Progenitor cell of endocrine pancreas (in vitro differentiated cells): ENCODE measurements at places on chromosomes 12 and 14.

DNA sequence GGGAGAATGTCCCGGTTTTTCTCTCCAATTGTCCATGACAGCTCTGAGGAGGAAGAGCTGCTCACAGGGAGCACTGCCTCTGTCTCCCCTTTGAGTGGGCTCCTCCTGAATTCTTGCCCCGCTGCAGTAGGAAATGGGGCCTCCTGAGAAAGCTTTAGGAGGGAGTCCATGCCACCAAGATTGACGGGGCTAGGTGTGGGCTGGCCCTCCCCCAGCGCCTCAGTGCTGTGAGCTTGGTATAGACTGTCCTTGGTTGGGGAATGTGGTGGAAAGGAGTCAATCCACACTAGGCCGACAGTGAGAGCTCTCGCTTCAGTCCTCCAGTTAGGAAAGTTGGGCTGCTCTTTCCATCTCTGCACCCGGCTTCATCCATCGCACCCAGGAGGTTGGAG is 23.4 kb upstream of the CTDSP2 start:
- no peak for DNase-seq

- no peak for DNase-seq
These were observed 5.4 kb downstream of the SIX6 start for GRCh38 chr14:60514378-60514740.

DNA sequence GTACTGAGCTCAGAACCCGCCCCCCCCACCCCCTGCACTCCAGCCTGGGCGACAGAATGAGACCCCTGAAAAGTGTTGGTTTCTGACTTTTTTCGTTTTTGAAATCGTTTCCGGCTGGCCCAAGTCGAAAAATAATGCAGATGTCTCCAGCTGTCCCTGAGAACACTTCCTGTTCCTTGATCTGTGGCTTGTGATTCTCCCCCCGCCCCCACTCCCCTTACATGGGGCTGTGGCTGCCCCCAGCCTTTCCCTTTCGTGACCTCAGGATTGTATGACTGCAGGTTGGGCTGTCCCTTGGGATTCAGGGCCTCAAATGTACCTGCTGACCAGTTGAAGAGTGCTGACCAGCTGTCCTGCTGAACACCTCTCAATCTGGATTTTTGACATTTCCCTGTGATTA is 34.1 kb downstream of the NOC4L start:
- no peak for DNase-seq

DNA sequence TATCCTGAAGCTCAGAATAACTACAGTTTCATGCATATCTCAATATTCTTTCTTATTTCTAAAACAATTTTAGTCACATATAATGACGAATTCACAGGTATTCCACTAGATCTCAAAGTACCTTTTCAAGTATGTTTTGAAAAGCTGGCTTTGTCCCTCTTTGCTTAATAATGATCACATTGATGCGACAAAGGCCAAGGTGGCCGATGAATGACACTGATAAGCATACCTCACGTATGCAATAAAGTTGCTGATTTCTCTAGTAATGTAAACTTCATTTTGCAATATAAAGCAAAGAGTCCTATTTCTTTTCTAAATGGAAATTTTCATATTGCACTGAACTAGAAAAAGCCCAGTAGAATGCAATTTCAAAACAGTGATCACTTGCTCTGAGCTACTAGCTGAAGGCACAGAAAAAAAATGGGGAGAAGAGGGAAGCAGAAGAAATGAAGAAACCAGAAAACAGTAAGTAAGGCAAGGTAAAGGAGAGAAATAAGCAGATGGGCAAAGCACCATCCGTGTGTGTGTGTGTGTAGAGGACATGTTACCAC is 29.3 kb downstream of the FGD6 start:
- no peak for DNase-seq

DNA sequence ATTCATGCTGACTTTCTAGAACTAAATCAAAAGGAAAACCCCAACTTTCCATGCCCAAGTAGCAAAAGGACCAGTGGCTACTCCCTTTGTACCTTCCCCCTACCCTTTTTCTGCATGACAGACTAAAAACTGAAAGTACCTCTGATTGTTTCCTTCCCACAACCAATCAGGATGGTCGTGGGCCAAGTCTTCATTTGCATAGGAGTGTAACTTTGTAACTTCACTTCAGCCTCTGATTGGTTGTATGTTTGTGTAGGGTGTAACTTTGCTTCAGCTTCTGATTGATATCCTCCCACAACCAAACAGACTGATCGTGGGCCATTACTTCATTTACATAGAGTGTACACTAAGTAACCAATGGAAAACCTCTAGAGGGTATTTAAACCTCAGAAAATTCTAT is 96.5 kb downstream of the DENND5B start:
- DNase-seq: no peak

GRCh38 chr14:59428581-59429012 is 36.6 kb downstream of the GPR135 start:
- DNase-seq: no peak

DNA sequence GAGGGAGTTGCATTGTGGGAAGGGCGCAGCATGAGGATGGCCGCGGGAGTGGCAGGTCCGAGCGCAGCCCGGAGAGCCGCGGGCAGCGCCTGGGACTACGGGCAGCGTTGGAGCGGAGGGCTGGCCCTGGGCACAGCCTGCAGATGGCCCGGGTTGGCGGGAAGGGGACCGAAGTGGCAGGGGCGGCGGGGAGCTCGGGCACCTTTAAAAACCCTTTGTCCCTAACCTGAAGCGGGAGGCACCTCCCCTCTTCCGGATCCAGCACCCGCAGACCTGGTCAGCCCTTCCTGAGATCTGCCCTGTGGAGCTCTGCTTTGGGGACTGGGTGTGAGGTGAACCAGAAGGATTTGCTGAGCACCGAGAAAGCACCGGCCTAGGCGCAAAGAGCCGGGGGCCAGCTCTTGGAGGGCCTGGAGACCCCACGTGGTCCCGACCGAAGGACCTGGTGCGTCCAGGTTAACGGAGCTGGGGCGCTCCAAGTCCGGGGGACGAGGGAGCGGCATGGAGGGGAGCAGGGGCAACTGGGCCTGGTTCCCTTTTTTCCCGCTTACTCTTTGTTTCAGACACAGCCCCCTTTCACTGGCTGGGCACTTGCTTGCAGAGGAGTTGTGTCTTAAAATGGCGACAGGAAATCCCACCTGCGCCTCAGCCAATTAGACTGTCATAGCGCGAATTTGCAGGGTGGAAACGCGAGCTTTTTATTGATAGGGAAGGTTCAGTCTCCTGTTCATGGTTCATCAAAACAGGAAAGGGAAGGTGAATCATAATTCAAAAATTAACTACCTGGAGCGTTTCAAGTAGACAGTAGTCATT is 792 bp upstream of the SLC38A1 start:
- no peak for DNase-seq

GRCh38 chr12:50232206-50232605 is 51.1 kb downstream of the LIMA1 start:
- DNase-seq: no peak

DNA sequence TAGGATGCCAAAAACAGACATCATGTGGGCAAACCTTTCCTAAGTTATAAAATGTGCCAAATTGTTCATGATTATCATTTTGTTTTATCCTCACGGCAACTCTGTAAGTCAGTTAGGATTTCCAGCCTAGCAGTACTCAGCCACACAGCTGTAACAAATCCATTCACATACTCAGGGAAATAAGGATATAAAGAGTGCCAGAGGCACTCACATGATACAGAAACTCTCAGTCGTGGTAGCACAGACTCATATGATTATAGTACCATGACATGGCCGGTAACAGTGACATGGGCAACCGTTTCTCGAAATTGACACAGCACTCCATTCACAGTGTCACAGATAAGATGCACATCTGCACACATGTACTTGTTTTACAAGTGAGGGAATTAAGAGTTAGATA is 344.2 kb downstream of the LRIG3 start:
- no peak for DNase-seq

DNA sequence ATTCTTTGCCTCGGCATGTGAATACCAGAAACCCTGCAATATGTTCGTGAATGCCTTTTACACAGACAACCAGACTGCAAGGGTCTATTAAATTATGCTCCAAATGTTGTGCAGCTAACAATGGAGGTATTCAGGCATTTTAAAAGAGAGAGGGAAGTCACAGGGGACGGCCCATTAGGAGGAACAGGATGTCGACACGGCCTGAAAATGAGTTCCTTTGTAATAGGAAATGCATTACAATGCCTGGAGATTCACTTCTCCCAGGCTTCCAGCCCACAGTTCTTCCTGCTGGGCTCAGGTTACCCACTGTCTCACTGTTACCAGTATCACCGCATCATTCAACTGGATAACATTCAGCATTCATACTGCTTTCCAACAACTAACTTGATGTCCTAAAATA is 2.5 kb downstream of the DUSP6 start:
- no peak for DNase-seq

DNA sequence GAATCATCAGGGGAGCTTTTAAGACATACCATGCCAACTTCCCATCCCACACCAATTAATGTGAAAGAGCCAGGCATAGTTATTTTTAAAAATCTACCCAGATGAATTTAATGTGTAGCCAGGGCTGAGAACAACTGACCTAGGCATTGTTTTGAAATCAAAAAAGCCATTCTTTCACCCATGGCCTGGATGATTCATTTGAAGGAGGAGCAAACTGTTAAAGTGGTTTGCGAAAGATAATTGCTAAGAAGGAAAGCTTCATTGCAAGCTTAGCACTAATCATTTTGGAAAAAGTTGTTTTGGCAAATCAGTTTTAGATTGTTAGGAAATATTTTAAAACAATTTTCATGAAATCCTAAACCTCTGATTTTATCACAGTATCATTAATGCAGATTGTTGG is 2.1 kb upstream of the GTSF1 start:
- DNase-seq: no peak

DNA sequence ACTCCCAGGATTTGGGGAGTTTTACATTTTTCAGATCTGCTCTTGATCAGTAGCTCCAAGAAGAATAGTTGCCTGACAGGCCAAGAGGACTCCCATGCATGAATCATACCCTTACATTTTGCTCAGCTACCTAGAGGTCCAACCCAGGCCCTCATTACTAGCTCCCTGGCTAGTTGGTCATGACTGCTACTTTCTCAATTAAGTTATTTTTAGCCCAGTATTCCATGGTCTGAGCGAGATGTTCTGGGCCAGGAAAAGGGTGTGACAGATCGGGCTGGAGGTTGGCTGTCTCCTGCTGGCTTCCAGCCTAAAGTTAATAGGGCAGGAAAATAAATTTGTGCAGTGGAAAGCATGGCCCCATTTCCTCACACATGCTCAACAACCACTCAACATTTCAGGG is 379.2 kb downstream of the GRIN2B start:
- no peak for DNase-seq

- DNase-seq: no peak
These were observed 822.1 kb upstream of the FLRT2 start for GRCh38 chr14:84707830-84708229.

DNA sequence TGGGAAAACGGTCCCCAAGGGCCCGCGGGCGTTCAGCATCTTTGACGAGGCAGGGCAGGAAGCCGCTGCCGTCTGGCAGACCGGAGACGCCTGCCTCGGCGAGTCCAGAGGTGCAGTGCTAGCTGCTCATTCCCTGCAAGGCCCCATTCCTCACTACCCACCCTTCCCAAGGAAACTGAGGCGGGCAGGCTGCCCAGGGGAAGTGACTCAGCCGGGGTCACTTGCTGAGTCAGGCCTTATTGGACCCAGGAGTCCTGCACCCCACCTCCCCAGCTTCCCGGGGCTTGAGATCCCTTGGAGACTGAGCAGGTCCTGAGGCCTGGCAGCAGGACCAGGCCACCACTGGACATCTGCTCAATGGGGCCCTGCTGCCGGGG is 3.7 kb downstream of the SH2B3 start:
- DNase-seq: no peak

GRCh38 chr14:32324601-32325000 is 4.5 kb upstream of the AKAP6 start:
- DNase-seq: no peak

DNA sequence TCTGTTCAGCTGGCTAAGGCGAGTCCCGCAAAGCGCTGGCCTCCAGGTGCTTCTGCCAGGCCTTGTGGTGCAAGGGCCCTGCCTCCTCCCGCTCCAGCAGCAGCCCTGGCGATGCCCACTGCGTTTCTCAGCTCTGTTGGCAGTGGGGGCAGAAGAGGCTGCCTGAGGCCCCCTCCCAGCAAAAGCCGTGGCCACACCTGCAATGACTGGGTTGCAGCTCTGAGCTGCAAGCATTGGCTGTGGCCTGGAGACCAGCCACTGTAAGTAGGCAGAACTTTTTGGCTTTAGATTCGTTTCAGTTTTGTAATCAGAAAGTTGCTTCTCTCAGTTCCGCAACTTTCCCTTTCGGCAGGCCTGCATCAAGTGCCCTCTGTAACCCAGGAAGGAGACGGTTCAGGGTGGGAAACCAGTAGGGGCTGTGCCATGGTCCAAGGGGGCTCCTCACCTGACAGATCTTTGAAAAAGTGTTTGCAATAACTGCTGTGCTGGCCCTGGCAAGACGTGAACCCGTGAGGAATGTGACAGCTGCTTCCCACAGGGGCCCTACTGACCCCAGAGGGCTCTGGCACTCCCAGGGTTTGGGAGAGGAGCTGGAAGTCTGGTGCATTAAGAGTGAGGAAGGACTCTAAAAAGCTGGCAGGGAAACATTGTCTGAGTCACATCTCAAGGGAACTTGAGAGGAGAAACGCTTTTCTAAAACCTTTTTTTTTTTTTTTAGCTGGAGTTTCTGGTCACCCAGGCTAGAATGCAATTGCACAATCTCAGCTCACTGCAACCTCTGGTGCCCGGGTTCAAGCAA is 54.5 kb upstream of the MAX start:
- no peak for DNase-seq

GRCh38 chr12:130706885-130707570 is 9.1 kb downstream of the RIMBP2 start:
- no peak for DNase-seq

GRCh38 chr14:75510547-75510946 is 11.7 kb upstream of the BATF start:
- no peak for DNase-seq

- DNase-seq: no peak
These were observed 1.6 kb upstream of the RPL10L start for GRCh38 chr14:46653031-46653755.

DNA sequence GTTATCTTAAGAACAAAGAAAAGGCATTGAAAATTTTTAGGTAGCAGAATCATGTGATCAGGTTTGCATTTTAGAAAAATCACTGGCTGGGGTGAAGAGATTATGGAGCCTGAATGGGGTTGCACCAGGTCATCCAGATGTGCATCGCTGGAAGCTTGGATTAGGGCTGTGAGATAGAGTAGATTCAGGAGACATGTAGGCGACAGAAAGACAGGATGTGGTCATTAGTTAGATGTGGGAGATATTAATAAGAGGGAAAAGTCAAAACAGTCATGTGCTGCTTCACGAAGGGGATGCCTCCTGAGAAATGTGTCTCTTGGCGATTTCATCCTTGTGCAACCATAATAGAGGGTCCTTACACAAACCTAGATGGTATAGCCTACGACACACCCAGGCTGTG is 25.1 kb downstream of the TEAD4 start:
- DNase-seq: no peak

DNA sequence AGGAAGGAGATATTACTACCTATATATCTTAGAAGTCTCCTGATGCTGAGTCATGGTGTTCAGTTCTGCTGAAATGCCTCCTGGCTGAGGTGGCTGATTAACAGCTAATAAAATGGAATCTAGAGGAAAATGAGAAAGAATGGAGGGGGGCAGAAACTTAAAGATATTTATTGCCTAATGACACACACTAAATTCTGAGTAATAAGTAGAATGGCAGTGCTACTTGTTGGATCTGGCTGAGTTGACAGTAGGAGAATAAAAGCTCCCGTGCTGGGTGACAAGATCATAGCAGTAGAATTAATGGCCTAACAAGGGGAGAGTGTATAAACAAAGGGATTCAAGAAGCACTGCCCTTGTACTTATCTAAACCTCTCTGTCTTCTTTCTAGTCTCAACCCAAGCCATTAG is 137.5 kb downstream of the CNTN1 start:
- DNase-seq: no peak
